Amygdala (tissue), 56 donors: ENCODE measurements at places on chromosomes 7 and 10.

DNA sequence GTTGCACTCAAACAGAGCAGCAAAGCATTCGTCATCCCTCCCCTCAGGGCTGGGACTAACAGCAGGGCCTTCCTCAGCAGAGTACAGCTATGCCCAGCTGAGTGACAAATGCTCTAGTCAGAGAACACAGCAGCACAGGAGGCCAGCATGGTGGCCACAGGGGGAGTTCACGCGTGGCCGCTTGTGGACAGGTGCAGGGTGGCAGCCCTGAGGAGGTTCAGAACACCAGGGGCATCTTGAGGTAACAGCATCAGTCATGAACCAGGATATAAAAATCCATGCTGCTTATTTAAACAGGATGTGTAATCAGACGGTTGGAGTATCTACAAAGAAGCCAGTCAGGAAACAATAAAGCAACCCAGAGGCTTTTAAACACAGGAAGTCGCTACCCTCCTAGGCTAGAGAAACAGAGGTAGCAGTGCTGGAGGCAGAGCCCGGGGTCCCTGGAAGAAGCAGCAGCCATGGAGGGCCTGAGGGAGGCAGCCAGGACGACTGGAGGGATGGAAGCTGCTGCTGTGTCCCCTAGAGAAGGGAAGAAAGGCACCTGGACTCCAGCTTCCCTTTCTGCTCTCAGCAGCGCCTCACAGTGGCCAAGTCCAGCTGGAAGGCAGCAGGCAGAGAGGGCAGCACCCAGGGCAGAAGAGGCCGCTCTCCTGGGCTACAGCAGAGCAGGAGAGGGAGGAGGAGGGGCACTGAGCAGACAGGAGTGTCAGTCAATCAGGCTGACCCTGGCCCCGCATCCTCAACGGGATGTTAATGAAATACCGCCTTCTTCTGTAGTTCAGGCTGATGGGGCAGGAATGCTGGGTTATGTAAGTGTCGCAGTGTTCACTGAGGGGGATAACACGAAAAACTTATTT, 70.8 kb upstream of the UCN3 start:
- no peak for DNase-seq

GRCh38 chr10:11057018-11057417, 39.3 kb downstream of the CELF2 start:
- DNase-seq = no peak

DNA sequence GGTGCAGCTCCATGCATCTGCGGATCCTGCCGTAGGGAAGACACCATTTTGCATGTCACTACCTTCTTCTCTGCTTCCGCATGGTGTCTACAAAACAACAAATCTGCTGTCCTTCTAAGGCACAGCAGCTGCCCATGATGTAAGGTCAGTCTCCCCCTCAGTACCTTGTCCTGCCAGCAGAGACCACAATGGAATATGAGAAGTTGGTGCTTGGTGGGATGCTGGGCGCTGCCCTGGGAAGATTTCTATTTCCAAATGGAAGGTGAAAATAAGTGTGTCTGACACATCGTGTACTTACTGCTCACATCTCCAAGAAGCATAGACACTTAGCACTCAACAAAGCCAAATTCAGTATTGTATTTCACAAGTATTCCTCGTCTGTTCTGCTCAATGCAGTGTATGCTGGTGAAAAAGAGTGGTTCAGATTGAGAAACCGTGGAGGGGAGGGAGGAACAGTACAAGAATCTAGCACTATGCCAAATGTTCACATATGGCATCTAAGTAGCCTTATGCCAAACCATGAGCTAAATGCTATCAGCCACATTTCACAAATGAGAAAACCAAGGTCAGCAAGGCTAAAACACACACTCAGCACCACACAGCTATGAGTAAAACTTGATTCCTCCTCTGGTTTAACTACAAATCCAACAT, 95.0 kb downstream of the GRB10 start:
- DNase-seq = no peak

DNA sequence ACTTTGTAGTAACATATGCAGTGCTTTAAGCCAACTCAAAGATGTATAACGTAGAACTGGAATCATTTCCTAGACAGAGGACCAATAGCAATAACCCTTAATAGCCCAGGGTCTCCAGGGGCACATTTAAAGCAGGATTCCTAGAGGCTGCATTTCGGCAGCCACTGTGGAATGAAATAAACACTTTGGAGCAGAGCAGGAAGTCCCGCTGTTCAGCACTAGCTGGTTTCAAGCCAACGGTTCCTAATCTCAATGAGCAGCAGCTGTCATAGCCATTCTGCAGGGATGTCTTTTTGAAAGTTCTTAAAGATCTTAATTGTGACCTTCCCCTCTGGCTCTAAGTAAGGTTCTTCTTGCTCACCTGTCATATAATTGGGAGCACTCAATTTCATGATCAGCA, 18.4 kb upstream of the MACROH2A2 start:
- DNase-seq = no peak

DNA sequence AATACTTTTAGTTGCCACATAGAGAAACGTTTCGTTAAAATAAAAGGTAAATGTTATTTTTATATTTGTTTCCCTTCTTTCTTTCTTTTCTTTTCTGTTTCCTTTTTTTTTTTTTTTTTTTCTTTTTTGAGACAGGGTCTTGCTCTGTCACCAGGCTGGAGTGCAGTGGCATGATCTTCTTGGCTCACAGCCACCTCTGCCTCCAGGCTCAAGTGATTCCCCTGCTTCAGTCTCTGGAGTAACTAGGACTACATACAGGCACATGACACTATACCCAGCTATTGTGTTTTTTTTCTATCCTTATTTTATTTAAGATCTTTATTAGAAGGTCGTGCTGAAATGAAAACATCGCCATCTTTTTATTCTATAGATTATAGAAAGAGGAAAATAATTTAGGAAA, 661.8 kb upstream of the MBL2 start:
- DNase-seq = no peak

DNA sequence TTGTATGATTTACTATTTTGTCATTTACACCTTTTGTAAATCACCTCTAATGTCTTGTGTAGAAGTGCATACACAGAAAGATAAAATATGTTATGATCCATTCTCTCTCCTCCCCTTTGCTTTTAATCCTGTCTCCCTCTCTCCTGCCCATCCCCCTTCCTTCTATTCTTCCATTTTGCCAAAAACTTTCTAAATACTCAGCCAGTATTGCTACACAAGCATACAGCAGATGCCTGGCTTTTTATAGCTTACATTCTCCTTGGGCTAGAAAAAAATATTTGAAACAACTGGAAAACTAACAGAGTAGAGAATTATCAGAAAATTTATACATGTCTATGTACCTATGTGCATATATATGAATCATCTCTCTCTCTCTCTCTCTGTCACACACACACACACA, 308.7 kb upstream of the BMPER start:
- DNase-seq = no peak

DNA sequence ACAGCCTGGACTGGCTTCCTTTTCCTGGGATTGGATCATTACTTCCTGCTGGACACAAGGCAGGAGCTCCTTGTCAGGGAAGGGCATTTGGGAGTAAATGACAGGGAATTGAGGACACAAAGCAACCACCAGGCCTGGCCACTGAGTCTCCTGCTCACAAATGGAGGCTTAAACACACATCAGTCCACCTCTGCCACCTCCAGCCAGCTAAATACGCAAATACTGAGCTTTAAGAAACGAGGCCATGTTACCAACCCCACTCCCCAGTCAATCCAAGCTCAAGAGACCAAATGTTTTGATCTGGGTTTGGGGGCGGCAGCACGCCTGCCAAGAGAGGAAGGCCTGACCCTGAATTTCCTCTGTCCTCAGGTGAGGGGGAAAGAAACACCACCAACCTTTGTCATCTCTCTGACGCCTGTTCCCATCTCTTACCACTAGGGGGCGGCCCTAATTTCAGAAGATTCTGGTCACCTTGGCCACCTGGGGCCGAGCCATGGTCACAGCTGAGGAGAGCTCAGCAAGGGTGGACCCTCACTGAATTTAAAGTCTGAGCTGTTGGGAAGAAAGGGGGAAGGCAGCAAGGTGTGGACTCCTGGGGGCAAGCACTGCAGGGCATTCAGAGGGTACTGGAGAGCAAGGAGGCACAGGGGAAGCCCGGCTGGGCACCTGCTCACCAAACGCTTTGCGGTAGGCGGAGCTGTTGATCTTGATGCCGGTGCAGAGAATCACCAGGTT, 16.5 kb downstream of the AIFM2 start:
- DNase-seq = no peak

DNA sequence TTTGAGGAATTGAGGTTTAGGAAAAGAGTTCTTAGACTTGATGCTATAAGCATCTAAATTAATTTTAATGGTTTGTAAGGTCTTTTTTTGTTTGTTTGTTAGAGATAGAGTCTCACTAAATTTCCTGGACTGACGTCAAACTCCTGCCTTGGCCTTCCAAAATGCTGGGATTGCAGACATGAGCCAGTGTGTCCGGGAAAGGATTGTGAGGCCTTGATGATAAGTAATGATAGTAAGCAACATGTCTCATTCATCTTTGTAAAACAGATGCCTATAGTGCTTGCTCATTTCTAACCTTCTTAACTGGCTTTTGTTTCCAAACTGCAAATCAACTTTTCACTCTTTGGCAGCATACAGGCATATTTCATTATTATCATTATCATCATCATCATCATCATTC, 176.0 kb upstream of the KCND2 start:
- DNase-seq = no peak

DNA sequence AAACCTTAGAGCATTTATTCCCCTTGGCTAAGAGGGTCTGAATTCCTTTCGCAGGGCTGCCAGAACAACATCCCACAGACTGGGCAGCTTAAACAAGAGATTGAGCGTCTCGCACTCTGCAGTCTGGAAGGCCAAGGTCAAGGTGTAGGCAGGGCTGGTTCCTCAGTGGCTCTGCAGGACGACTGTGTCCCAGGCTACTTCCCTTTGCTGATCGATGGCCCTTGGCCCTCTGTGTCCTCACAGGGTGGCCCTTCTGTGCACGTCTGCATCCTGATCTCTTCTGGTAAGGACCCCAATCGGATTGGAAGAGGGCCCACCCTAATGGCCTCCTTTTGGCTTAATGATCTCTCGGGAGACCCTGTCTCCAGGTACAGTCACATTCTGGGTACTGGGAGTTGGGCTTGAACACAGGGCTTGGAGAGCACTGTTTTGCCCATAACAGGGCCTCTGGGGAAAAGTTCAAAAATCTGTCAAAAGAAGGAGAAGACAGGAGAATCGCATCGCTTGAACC, 35.1 kb upstream of the DNAJB6 start:
- no peak for DNase-seq

DNA sequence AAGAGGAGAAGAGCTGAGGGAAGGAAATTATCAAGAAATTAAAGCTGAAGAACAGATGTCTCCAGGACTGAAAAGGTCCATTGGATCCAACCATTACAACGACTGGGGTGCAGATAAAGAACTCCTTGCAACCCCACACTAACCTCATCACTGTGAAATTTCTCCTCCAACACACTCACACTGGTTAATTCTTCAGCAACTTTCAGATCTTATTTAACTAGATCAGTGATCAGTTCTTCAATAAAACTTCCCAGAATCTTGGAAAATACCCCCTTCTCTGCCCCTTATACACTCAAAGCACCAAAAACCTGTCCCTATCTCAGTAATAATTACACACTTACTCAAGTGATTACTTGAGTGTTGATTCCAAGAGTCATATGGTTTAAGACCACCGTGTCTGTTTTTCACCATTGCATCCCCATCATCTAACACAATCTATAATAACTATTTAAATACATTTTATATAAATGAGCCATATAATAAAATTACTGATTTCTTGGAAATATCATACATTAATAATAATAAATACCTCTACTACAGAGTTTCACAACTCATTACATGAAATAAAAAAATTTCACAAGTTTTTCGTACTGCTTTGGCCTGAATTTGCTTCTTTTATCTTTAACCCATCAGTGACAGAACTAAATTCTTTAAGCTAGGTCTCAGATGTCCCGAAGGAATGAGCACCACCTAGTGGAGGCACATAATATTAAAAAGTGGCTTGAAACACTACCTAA, 123.7 kb downstream of the MPP7 start:
- DNase-seq = no peak

- DNase-seq = no peak
Observed at GRCh38 chr10:75229971-75230370, 5.8 kb downstream of the COMTD1 start.

DNA sequence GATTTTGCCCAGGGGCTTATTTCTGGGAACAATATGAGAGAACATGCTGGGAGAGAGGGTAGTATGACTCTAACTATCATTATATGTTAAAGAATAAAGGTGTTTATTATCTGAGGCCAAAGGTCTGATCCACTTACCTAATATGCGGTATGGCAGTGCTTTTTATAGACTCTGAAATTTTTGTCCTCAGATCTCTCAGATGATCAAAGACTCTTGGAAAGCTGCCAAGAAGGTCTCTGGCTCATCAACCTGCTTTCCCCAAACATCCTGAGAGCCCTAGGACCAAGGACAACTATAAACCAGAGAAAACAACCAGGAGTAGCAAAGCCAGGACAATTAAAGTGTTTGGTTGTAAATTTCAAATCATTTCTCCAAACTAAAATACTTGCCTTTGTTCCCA, 255.7 kb upstream of the LRRN3 start:
- DNase-seq = no peak

GRCh38 chr10:82968533-82968932, 1093.5 kb downstream of the NRG3 start:
- no peak for DNase-seq

- no peak for DNase-seq
Observed at GRCh38 chr10:338171-339037, 203.1 kb downstream of the ZMYND11 start.

DNA sequence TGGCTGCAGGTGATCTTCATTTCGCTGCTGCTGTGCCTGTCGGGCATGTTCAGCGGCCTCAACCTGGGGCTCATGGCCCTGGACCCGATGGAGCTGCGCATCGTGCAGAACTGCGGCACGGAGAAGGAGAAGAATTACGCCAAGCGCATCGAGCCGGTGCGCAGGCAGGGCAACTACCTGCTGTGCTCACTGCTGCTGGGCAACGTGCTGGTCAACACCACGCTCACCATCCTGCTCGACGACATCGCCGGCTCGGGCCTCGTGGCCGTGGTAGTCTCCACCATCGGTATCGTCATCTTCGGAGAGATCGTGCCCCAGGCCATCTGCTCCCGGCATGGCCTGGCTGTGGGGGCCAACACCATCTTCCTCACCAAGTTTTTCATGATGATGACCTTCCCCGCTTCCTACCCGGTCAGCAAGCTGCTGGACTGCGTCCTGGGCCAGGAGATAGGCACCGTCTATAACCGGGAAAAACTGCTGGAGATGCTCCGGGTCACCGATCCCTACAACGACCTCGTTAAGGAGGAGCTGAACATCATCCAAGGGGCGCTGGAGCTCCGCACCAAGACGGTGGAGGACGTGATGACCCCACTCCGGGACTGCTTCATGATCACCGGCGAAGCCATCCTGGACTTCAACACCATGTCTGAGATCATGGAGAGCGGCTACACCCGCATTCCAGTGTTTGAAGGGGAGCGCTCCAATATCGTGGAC, 1.3 kb downstream of the CNNM2 start:
- DNase-seq = no peak

DNA sequence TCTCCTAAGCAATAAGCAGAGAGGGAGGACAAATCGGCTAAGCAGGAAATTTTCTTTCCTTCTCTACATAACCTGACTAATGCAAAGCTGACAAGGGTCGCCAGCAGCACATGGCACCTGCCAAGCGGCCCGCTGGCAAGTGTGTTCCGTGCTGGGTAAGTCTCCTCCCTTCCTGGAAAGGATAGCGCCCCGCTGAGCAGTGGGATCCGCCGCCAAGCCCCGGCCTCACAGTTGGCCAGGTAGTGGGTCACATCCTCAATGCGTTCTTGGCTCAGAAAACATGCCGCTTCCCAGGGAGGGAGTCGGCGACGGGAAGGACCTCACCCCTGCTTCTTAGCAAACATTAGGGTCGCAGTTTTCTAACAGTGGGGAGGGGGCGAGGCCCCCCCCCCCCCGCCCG, 488.9 kb upstream of the NUPR2 start:
- no peak for DNase-seq

- DNase-seq = peak; percentile 32
Observed at GRCh38 chr10:75187961-75188426, 22.6 kb upstream of the VDAC2 start.
